A549 treated with Hydrocortisone at 1 μM for 4 hours (cell line): ENCODE measurements at places on chromosomes 13 and 19. TPM values are rescaled to one million over a fixed set of nuclear protein-coding genes. Genes with fewer than 3 reads are reported as not detected.

The CEACAM6 gene
- 14.7 to 22.7 TPM (median 18.6 TPM) in 5 replicates for total RNA-seq

The SRRM5 gene
- 0.71 to 0.94 TPM (median 0.84 TPM) in 5 replicates for total RNA-seq

The GPR4 gene
- 0.29 to 0.56 TPM (median 0.38 TPM) in 5 replicates for total RNA-seq

The RYR1 gene
- 5.2 to 6.8 TPM (median 6.4 TPM) in 5 replicates for total RNA-seq

The TLE6 gene
- 3.5 to 5.9 TPM (median 4.5 TPM) in 5 replicates for total RNA-seq

The NALCN gene
- total RNA-seq = 3.4 to 4.2 TPM (median 3.5 TPM) in 5 replicates

The APOE gene
- total RNA-seq = 11.7 to 21.1 TPM (median 12.6 TPM) in 5 replicates

The OR7D4 gene
- total RNA-seq = not detected in 5 replicates

The SLC25A41 gene
- 0.08 to 0.13 TPM (median 0.12 TPM) in 3 of 5 replicates, not detected in the others for total RNA-seq

The ZNF776 gene
- 4.3 to 6.3 TPM (median 5.8 TPM) in 5 replicates for total RNA-seq

The FCHO1 gene
- 15.5 to 20.7 TPM (median 17.9 TPM) in 5 replicates for total RNA-seq

The IGFL2 gene
- total RNA-seq = 0.30 to 1.5 TPM (median 0.38 TPM) in 5 replicates

The ZNF667 gene
- not detected in 5 replicates for total RNA-seq

The SPRY2 gene
- 13.9 to 19.5 TPM (median 16.6 TPM) in 5 replicates for total RNA-seq

The CGB1 gene
- total RNA-seq = not detected in 5 replicates

The C2CD4C gene
- total RNA-seq = 0.22 to 0.68 TPM (median 0.59 TPM) in 5 replicates

The PSG11 gene
- total RNA-seq = not detected in 5 replicates

The SLC17A7 gene
- total RNA-seq = 0.37 to 0.75 TPM (median 0.59 TPM) in 5 replicates

The CTU1 gene
- 5.1 to 14.7 TPM (median 13.8 TPM) in 5 replicates for total RNA-seq

The ZNF443 gene
- total RNA-seq = 0.94 to 1.3 TPM (median 1.0 TPM) in 5 replicates

The RXFP2 gene
- total RNA-seq = not detected in 5 replicates

The ZNF8 gene
- total RNA-seq = 0.89 to 1.8 TPM (median 0.97 TPM) in 5 replicates
